ENCODE measurements at places on chromosomes 1 and 21. TPM values are rescaled to one million over a fixed set of nuclear protein-coding genes. Genes with fewer than 3 reads are reported as not detected.

- peaks cover 67% of the 10 kb centered on the region for H3K36me3 ChIP-seq
- no peak overlapping the region for H3K4me3 ChIP-seq
- DNase-seq: no peak
- peak overlapping the region; percentile 41 for H3K27ac ChIP-seq
- peaks cover 32% of the 10 kb centered on the region for H3K4me1 ChIP-seq
Measured at GRCh38 chr1:45516465-45516864, 5.2 kb downstream of the PRDX1 start.

DNA sequence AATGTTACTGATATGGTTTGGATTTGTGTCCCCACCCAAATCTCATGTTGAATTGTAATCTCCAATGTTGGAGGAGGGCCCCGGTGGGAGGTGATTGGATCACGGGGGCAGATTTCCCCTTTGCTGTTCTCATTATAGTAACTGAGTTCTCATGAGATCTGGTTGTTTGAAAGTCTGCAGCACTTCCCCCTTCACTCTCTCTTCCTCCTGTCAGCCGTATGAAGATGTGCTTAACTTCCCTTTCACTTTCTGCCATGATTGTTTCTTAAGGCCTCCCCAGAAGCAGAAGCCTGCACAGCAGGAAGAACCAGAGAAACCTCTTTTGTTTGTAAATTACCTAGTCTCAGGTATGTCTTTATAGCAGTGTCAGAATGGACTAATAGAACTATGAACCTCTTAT is 28.4 kb downstream of the TRIM33 start:
- H3K27me3 ChIP-seq: no peaks in the 10 kb centered on the region
- H3K4me1 ChIP-seq: peaks cover 51% of the 10 kb centered on the region
- H3K27ac ChIP-seq: peak overlapping the region; percentile 81
- peak; percentile 48 for DNase-seq
- H3K36me3 ChIP-seq: peaks cover 37% of the 10 kb centered on the region

- no peak overlapping the region for H3K4me3 ChIP-seq
- H3K27ac ChIP-seq: no peak overlapping the region
- H3K27me3 ChIP-seq: peaks cover 4% of the 10 kb centered on the region
- no peaks in the 10 kb centered on the region for H3K4me1 ChIP-seq
- no peak for DNase-seq
Measured at GRCh38 chr1:119774746-119775490, 6.2 kb upstream of the HMGCS2 start.

DNA sequence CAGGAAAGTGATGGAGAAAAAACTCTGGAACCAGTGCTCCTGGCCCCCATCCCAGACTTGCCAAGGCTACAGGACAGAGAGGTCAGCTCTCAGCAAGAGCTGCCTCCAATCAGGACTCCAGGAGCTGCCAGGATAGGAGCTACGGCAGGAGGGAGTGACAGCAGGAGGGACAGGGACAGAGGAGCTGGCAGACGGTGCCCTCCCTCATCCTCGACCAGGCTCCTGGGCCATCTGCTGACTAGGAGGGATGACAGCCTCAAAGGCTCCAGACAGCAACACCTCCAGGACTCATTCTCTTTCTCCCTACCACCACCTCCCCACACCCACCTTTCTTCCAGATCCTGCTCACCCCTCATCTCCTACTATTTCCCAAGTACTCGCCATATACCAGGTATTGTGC is 22.7 kb downstream of the DLGAP3 start:
- no peak for DNase-seq
- H3K4me3 ChIP-seq: no peak overlapping the region
- H3K36me3 ChIP-seq: no peaks in the 10 kb centered on the region
- peaks cover 4% of the 10 kb centered on the region for H3K27me3 ChIP-seq
- no peak overlapping the region for H3K27ac ChIP-seq
- no peaks in the 10 kb centered on the region for H3K4me1 ChIP-seq

- H3K4me3 ChIP-seq: no peak overlapping the region
- H3K36me3 ChIP-seq: no peaks in the 10 kb centered on the region
- no peak for DNase-seq
- peaks cover 11% of the 10 kb centered on the region for H3K27me3 ChIP-seq
Measured at GRCh38 chr21:36004441-36004840, 55.9 kb downstream of the SETD4 start.

DNA sequence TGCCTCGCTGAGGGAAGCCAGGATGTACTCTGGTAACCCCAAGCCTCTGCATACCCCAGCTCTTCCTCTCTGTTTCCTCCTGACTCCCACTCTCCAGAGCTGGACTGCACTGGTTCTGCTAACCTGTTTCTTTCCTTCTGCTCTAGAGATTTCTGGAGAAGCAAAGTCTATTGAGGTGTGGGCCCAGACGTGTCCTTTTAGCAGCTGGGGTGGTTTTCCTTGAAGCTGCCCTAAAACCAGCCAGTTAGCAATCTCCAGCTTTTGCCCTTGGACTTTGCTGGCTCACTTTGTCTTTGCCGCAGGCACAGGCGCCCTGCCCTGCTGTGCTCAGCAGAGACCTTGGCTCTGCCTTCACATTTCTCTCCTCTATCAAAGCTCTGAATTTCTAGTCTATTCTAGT is 171.8 kb upstream of the IVNS1ABP start:
- H3K4me3 ChIP-seq: no peak overlapping the region
- DNase-seq: no peak
- no peaks in the 10 kb centered on the region for H3K4me1 ChIP-seq
- H3K27ac ChIP-seq: no peak overlapping the region
- no peaks in the 10 kb centered on the region for H3K27me3 ChIP-seq

- peaks cover 1% of the 10 kb centered on the region for H3K27me3 ChIP-seq
- H3K27ac ChIP-seq: no peak overlapping the region
- DNase-seq: no peak
- no peak overlapping the region for H3K4me3 ChIP-seq
- H3K4me1 ChIP-seq: no peaks in the 10 kb centered on the region
Measured at GRCh38 chr21:37294679-37295078, 27.5 kb upstream of the VPS26C start.

The SELL gene
- 105 TPM for total RNA-seq

The ERICH3 gene
- total RNA-seq: not detected

The NTMT2 gene
- not detected for total RNA-seq
